Stimulated activated CD4-positive, alpha-beta T cell treated with anti-CD3 and anti-CD28 coated beads, Interleukin-1b, Interleukin-23, amount 100 ng/mL, for 1 hour (primary cell): ENCODE measurements at places on chromosomes 6 and 20.

GRCh38 chr6:158782432-158783166, 36.6 kb downstream of the EZR start:
- DNase-seq, result no peak

DNA sequence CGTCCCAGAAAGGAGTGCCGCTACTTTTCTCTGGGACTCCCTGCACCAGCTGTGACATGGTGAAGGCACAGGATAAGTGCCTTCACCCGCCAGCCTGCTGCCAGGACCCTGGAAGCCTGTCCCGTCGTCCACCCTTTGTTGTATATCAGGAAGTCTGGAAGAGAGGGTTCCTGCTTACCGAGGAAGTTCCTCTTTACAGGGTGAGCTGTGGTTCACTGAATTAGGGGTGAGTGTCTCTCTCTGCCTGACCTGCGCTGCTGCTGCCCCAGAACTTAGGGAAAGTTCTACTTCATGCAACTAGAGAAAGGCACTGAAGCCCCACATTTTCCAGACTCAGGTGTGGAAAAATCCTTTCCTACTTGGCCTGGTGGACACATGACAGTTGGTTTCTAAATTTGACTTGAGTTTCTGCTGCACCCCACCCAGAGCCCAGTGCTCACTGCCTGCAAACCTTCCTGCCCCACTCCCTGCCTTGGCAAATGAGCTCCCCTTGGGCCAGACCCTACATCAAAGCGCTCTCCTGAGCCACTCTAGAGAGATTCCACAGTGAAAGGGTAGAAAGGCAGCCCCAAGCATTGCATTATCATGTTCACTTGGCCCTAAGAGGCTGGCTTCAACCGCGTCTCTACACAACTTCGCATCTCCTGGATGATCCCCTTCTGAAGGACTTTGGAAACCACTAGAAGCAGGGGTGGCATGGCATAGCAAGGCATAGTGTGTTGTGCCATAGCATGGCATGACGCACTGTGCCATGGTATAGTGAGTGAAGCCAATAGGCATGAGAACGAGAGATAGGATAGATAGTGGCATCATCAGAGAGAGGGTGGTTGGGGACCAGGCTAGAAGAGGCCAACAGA, 215.8 kb upstream of the CDYL start:
- no peak for DNase-seq

GRCh38 chr6:6724539-6725467, 136.3 kb downstream of the LY86 start:
- peak; percentile 8 for DNase-seq

DNA sequence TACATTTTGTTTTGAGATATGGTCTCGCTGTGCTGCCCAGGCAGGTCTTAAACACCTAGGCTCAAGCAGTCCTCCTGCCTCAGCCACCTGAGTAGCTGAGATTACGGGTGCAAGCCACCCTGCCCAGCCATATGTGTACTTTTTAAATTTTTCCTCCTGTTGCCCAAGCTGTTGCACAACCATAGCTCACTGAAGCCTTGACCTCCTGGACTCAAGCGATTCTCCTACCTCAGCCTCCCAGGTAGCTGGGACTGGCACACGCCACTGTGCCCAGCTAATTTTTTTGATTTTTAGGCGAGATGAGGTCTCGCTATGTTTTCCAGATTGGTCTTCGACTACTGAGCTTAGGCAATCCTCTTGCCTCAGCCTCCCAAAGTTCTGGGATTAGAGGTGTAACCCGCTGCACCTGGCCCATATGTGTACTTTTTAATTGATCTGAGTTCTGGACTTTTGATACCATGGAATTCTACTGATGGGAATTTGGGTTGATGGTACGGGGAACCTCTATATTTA, 44.9 kb downstream of the ITCH start:
- DNase-seq, result no peak

DNA sequence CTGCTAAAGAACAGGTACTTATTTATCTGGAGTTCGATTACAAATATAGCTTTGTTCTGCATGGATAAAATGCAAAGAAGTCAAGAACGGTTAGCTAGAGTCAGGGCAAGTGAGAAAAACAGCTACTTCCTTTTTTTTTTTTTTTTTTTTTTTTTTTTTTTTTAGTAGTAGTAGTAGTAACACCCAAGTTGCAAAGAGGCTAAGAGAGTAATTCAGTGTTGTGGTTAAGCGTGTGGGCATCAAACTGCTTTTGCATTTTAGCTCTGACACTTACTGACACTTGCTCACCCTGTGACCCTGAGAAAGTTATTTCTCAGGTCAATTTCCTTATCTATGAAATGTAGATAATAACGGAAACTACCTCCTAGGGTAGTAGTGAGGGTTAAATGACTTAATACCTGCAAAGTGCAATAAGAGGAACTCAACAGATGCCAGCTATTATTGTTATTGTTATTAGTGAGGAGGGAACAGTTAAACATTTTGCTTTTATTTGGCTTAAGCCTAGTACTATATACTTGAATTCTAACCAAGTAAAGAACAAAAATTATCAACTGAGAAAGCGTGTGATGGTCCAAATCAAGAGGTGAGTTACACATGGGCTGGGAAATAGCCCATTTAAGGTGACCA, 86.7 kb upstream of the BACH2 start:
- DNase-seq, result no peak

GRCh38 chr6:108030211-108030610, 44.3 kb downstream of the OSTM1 start:
- no peak for DNase-seq

DNA sequence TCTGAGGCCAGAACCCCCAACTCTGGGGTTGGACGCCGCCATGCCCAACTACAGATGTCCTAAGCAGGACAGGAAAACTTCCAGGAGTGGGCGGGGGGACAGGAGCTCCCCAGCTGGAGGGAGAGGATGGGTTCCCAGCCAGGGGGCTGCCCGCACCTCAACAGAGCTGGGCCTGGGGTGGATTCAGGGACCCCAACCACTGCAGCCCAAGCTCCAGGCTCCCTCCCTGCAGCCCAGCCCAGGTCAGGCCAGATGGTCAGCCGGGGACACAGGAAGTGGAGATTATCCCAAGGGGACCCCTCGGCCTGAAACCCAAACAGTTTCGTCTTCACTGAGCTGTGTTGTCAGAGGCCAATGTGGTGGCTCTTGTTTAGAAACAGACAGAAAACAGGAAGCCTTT, 9.4 kb downstream of the LAMA5 start:
- DNase-seq, result no peak

- no peak for DNase-seq
These were observed 191.9 kb upstream of the SLC35B3 start for GRCh38 chr6:8627085-8627861.

- no peak for DNase-seq
These were observed 45.3 kb downstream of the PDSS2 start for GRCh38 chr6:107413966-107414645.

GRCh38 chr20:10075606-10076005, 40.8 kb downstream of the ANKEF1 start:
- DNase-seq, result no peak

GRCh38 chr6:31575335-31575901, at the start of gene TNF:
Gene TNF (plus strand): TSS chr6:31575565. CDS start chr6:31575742, 177 bp downstream.
- peak; percentile 76 for DNase-seq

- no peak for DNase-seq
These were observed 27.4 kb downstream of the GJA10 start for GRCh38 chr6:89921691-89922090.

- DNase-seq, result no peak
These were observed 106.3 kb upstream of the NXT1 start for GRCh38 chr20:23244156-23244915.

DNA sequence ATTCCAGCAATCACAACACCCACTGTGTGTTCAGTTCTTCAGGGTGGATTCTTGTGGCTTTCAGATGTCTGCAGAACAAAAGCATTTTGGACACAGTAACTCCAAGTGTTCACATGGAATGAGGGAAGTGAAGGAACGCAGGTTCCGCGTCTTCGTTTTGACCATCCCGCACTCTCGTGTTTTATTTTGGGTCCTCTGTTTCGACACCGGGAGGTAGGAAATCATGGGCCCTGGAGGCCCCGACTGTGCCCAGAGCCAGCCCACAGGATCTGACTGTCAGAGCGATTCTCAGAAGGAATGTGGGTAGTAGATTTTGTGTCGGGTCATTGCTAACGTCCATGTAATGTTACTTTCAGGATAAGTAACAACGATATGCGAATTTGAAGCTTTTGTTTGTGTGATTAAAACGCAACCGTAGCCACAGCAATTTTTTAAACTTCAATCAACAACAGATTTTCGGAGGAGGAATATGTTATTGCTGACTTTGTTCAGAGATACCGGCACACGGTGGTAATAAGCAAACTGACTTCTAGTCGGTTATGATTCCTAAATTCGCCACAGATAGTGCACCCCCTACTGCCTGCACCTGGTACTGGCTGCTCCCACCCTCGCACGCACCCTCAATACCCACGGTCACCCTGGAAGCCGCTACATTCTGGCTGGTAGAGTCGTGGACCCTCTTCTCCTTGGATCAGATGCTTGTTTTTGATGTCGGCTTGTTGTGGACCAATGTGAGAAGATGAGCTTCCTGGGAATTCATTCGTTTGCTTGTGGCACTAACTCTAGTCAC, 10.5 kb downstream of the NPEPL1 start:
- DNase-seq, result no peak

GRCh38 chr20:1888796-1889463, 6.3 kb upstream of the SIRPA start:
- DNase-seq, result no peak

GRCh38 chr6:39951191-39951590, 16.9 kb upstream of the MOCS1 start:
- DNase-seq, result no peak

DNA sequence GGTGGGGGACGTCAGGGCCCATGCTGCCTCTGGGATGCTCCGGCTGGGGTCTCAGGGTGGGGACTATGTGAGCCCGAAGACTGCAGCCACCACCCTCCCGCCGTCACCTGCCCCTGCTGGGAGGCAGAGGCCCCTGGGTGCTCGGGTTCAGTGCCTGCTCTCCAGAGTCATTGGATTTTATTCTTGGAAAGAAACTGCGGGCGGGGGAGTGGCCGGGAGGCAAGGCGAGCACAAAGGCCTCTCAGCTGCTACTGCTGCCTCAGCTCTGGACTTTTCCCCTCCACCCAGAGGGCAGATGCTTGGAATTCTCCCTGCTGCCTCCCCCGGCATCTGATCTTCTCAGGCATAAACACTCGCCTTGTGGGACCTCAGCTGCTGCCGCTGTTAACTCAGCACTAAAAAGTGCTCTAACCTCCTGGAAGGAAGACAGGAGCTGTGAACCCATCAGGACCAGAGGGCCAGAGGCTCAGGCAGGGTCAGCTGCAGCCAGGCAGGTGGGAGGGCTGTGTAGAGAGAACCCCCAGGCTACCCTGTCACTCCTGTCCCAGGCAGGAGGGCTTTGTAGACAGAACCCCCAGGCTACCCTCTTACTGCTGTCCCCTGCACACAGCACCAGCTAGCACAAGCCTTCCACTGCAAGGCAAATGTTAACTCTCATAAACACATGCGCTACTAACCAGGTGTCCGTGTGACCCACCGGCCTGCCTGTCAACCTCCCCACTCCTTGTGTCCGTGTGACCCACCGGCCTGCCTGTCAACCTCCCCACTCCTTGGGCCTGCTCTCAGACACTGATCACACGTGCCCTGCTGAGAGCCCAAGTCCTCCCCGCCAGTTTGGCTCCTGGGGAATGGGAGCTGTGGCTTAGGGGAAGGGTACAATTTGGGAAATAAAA, 9.4 kb upstream of the FRMD1 start:
- DNase-seq, result no peak

DNA sequence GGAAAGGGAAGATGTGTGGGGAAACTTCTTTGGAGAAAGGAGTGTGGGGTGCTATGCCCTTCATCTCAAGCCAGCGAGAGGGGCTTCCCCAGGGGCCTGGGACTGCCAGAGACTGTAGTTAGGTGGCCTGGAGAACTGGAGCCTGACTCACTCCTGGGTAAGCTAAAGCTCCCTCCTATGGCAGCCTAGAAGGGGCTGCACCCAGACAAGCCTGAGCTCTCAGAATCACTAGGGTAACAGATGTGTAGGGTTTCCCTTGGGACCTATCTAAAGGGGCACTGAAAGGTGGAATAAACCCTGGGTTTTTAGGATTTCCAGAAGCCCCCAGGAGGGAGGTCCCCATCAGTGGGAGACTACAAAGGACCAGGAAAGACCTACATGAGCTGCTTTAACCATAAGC, 1.6 kb upstream of the ARMC2 start:
- DNase-seq, result no peak

GRCh38 chr6:107982486-107982885, 24.5 kb upstream of the SEC63 start:
- no peak for DNase-seq

DNA sequence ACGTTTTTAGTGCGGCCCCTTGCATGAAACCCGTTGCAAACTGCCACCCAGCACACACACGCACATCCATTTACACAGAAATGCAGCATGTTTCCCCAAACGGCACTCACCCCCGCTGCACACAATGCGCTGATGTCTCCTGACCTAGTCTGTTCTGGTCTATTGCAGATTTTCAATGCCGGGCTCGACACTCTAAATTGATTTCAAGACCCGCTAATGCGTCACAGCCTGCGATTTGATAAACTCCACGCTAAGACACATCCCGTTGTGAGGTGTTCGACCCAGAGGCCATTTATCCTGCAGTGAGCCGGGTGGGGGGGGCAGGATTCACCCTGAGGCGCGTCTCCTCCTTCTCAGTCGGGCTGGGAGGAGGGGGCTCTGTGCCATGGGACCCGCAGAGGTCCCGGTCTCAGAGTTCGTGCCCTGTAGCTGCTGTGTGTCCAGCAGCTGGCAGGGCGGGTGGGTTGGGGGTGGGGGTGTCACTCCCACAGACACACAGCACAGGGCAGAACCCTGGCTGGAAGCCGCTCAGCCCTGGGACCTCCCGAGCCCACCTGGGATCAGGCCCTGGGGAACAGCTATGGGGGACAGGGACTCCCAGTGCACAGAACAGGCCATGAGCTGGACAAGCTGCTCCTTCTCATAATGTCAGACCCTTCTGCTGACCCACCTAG, 367.9 kb downstream of the PREX1 start:
- no peak for DNase-seq

- DNase-seq, result no peak
These were observed 311.0 kb downstream of the CENPW start for GRCh38 chr6:126650931-126651330.

DNA sequence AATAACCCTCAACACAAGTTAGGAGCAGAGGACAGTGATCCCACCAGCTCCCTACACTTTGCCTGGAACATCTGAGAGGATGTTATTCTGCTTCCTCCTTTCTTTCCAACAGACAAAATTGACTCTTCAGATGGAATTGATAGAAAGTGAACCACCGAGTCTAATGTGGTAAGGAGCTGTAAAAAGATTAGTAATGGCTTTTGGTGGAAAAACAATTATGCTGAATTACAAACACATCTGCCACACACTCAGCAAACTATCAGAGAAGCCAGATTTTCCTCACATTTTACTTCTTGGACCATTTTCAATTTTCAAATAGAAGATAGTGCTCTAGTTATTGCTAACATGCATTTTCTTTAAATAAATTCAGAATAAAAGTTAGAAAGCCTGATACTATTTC, 171.8 kb upstream of the COL21A1 start:
- no peak for DNase-seq
